ENCODE measurements at places on chromosomes 11 and 22.

GRCh38 chr11:723120-723883, 17.3 kb downstream of the EPS8L2 start:
- DNase-seq, result no peak

DNA sequence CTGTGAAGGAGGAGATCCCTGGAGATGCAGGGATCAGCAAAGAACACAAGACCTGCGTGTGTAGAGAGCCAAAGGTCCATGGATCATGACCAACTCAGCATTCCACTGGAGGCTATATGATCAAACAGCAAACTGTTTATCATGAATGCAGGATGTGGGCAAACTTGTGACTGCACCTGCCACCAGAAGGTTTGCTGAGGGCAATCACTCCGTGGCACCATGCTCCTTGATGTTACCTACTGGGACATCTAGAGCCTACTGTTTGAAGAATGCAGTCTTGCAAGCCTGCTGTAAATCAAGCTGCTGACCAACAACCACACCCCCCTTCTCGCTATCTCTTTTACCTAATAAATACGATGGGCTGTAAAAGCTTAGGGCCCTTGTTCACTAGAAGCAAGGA, 9.7 kb downstream of the SCGB1D2 start:
- DNase-seq, result no peak

DNA sequence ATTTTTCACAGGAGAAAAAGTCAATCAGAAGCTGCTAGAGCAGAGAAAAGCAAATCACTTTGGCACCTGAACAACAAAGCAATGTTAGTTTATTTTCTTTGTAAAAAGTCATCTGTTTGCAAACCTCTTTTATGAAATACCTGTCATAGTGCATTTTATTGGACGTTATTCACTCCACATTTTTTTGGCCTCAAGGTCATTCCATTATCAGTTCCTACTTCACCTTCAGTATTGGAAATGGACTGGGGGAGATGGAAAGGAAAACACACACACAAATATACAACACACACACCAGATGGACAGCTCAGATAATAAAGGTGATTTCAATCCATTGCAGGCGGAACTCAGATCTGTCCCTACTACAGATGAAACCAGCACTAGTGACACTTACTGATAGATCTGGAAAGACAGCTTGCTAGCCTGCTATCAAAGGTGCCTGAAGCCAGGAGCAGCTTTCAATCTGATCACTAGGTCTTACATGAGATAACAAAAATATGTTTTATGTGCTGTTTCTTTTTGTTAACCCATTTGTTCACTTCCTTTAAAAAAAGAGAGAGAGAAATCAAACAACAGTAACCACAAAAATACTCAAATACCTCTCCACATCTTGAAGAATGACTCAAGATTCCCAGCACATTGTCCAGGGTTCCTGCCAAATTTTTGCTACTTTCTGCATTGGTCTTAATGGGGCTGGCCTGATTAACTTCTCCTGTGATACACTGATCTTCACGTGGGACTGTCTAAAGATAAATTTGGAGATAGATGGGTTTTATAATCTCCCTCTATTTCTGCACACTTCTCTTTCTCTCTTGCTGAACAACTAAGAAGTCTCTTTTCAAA, 844.3 kb upstream of the TENM4 start:
- DNase-seq, result no peak

DNA sequence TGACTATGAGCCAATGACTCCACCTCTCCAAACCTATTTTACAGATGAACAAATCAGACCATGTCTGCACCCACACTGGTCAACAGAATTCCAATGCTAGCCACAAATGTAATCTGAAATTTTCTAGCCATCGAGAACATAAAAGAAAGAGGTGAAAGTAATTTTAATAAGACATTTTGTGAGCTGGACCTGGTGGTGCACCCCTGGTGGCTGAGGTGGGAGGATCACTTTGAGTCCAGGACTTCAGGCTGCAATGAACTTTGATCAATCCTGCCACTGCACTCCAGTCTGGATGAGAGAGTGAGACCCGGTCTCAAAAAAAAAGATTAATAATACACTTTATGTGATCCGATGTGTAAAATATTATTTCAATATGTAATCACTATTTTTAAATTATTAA, 9.4 kb upstream of the RNF185 start:
- no peak for DNase-seq

- no peak for DNase-seq
Observed at GRCh38 chr11:62546244-62546928, at the start of gene AHNAK. TSS of gene AHNAK (minus strand) at chr11:62546806. CDS start at chr11:62536098, 10,708 bp downstream.

DNA sequence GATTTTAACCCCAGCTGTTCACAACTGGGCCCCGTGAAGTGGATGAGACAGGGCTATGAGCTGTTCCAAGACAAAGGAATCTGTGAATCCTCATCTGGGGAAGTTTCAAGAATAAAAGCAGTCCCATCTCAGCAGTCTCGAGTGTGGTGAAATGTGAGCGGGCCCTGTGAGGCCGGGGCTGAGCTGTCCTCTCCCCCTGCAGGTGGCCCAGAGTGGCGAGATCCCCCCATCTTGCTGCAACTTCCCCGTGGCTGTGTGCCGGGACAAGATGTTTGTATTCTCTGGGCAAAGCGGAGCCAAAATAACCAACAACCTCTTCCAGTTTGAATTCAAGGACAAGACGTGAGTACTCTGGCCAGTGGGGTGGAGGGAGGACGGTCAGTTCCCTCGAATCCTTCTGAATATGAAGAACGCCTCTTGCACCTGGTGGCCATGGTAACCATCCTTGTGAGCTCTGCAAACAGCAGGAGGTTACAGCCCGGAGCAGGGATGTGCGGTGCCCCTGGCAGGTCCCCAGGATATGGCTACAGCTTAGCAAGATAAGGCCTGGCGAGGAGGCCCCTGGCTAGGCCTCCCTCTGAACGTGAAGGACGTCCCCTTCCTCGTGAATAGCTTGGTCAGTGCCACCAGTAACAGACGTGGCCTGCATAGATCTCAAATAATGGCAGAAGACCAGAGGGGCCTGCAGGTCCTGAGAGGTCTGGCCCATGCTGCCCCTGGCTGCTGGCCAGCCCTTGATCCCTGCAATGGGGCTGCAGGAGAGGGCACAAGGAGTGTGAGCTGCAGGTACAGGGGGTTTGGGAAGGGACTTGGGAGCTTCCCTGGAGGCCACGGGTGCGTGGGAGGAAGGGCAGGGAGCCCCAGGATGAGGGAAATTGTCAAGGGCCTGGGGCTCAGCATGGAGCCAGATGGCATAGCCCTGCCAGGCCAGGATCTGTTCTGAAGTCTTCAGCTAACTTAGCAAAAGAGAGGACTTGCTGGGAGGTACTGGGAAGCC, 8.4 kb downstream of the LZTR1 start:
- DNase-seq, result no peak

- DNase-seq, result no peak
Observed at GRCh38 chr11:11570823-11571222, 51.0 kb downstream of the GALNT18 start.

DNA sequence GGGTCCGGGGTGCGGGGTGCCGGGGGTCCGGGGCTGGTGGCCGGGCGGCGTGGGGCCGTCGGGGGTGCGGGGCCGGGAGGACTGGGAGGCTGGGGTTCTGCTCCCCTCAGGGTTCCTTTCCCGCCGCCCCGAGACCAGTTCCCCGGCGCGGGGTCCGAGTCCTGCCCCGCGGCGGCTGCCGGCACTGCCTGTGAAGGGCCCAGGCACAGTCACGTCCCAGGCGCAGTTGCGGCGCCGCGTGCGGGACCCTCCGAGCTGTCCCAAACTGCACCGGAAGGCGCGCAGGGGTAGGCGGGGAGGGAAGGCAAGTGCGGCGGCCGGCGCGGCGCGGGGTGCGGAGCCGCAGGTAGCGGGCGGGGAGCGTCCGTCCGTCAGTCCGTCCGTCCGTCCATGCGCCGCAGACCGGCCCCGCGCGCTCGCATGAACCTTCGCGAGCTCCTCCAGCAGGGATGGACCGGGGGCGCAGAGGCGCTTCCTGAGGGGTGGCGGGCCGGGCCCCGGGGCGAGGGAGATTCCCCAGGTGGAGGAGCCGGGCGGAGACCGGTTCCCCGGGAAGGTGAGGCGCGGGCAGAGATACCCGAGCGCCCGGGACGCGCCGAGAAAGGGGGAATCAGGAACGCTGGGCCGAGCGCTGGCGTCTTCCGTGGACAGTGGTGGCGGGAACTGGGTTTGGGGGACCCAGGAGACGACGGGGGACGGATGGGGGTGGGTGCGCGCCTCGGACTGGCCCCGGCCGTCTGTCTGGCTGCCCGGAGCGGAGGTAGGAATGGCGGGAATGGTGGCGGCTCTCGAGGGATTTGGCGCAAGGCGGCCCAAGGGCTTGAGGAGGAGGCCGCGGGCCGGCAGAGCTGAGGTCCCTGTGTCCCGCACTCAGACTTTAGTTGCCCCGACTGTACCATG, 3.1 kb upstream of the ADORA2A start:
- no peak for DNase-seq

GRCh38 chr11:118215765-118216164, 9.0 kb downstream of the JAML start:
- DNase-seq, result no peak

GRCh38 chr22:23240639-23241389, 60.5 kb downstream of the BCR start:
- no peak for DNase-seq

GRCh38 chr11:60360621-60361020, 17.7 kb upstream of the MS4A7 start:
- DNase-seq, result no peak

- DNase-seq, result no peak
Observed at GRCh38 chr11:96162816-96163499, 180.0 kb downstream of the MAML2 start.

GRCh38 chr11:75147191-75147874, 3.6 kb upstream of the SLCO2B1 start:
- DNase-seq, result no peak

DNA sequence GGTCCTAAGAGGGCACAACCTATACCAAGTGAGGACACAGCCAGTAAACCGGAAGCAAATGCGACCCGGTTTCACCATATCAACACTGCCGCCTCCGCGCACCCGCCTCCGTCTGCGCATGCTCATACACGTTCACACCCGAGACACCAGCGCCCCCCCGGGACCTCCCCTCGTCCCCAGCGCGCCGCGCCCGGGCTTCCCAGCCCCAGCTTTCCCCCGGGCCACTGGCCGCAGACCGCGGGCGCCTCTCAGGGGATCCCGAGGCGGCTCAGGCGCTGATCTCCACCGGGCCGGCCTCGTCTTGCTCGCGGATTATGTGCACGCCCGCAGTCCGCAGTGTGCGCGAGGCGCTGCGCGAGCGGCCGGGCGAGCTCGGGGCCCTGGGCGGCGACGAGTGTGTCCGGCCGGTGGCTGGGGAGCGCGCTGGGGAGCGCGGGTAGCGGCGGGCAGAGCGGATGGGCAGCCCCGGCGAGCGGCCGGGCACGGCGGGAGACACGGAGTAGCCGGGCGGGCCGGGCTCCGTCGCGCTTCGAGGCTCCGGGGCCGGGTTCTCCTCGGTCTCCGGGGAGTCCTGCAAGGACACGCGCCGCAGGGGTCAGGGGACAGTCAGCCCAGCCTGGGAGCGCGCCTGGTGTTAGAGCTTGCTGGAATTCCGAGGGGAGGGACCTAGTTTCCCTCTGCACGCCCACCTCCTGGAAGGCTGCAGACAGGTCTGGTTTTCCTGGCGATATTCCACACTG, 2.0 kb downstream of the HEPN1 start:
- DNase-seq, result peak; percentile 68

- DNase-seq, result no peak
Observed at GRCh38 chr11:45027312-45027711, 76.6 kb upstream of the TP53I11 start.

- no peak for DNase-seq
Observed at GRCh38 chr11:65648997-65649493, 11.1 kb downstream of the SIPA1 start.

GRCh38 chr22:48961705-48962104, 866.0 kb downstream of the BRD1 start:
- DNase-seq, result no peak

DNA sequence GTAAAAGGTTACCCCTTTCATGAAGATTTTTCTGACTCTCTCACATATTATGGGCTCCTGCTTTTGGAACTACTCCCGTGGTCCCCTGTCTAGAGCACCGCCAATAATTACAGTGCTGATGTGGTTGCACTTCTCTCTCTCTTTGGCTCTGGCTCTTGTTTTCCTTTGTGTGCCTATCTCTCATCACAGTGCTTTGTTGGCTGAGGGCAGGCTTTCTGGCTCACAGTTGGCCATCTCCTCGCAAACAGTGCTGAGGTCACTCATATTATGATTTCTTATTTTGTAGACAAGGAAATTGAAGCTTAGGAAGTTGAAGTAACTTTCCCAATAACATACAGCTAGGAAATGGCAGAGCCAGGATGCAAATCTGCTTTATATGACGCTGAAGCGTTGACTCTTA, 192.5 kb downstream of the DDX10 start:
- no peak for DNase-seq
